Left ventricle myocardium inferior (tissue), 1 donor: ENCODE measurements at places on chromosomes 5 and 9. TPM values are rescaled to one million over a fixed set of nuclear protein-coding genes. Genes with fewer than 3 reads are reported as not detected.
A peak's percentile ranks its signal among the peaks of the same experiment; 100 is the strongest.

GRCh38 chr5:38670878-38671277, 114.4 kb upstream of the LIFR start:
- DNase-seq = no peak

GRCh38 chr9:96449845-96450612, at the start of gene HABP4:
HABP4 (plus strand) TSS chr9:96450169; CDS start chr9:96450280, 111 bp downstream.
- DNase-seq = peak; percentile 97

GRCh38 chr5:149631506-149631905, 50.2 kb downstream of the ARHGEF37 start:
- no peak for DNase-seq

DNA sequence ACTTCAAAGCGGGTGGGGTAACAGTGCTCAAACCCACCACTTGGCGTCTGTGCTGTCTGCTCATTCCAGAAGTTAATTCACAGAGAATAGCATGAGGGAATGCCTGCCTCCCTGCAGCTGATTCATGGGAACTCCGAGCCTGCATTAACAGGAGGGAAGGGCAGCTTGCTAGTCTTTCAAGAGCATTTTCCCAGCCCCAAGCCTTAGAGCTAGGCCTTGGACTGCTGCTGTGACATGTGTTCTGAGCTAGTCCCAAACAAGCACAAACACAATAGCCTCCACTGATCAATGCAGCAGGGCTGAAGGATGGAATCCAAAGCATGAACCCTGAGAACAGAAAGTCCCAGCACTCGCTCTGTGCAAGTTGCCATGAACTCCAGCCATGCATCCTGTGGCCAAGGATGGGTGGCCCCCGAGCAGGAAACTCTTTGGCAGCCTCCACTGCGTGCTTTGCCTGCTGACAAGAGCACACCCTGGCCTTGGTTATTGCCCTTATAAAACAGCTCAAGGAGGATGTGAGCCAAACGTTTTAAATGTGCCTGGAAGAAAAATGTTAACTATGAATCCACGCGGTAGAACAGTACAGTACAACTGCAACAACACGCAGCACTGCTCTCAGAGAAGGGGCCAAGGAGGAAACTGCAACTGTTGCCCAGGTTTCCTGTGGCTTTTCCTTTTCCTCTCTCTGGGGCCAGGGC, 653.1 kb upstream of the KLF4 start:
- DNase-seq = peak; percentile 84

- DNase-seq = no peak
Measured at GRCh38 chr5:132233081-132233480, 5.4 kb upstream of the P4HA2 start.

Gene TPPP
- total RNA-seq = 21.6 TPM

DNA sequence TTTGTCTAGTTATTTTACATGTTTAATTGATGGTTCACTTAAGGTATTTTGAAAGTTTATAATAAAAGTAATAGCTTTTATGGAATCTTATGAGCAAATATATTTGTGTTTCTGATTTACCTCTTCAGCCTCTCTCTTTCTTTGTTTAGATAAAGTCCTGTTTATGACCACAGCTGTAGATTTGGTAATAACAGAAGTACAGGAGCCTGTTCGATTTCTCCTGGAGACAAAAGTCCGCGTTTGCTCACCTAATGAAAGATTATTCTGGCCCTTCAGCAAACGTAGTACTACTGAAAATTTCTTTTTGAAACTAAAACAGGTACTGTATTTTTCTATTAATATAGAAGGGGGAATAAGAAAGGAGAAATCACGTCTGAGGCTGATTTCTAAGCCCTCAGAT, 35.0 kb upstream of the GPR21 start:
- DNase-seq = no peak

DNA sequence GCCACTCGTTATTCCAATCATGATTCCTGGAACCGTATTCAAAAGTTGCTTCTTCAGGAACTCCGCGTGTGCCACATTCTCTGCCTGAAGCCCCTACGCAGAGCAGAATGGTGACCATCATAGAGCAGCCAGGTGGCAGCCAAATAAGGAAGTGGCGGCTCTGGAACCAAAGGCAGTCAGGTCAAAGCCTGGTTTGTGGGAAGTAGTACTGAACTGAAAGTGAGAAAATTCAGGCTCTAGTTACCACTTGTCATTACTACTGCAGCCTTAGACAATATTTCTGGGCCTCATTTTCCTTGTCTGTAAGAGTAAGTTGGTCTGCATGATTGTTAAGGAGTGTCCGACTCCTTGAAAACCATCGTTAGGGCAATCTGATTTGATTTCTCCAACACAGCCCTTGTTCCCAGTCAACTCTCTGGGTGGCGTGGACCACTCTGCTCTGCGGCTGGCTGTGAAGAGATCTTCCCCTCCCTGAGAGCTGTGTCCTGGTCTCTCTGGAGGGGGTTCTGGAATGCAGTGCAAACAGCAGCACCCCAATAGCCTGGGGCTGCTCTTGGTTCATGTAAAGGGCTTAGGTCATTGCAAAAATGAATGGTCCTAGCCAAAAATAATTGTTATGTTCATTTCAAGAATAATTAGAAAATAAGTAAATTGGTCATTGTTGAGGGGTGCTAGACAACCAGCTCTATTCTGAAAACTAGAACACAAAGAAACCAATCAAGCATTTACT, 102.4 kb downstream of the MED27 start:
- DNase-seq = no peak

GRCh38 chr9:27340961-27341511, 44.1 kb upstream of the EQTN start:
- no peak for DNase-seq

Gene FRMD3
- total RNA-seq = 131 TPM

GRCh38 chr5:59328709-59329296, 564.7 kb downstream of the PDE4D start:
- peak; percentile 22 for DNase-seq

DNA sequence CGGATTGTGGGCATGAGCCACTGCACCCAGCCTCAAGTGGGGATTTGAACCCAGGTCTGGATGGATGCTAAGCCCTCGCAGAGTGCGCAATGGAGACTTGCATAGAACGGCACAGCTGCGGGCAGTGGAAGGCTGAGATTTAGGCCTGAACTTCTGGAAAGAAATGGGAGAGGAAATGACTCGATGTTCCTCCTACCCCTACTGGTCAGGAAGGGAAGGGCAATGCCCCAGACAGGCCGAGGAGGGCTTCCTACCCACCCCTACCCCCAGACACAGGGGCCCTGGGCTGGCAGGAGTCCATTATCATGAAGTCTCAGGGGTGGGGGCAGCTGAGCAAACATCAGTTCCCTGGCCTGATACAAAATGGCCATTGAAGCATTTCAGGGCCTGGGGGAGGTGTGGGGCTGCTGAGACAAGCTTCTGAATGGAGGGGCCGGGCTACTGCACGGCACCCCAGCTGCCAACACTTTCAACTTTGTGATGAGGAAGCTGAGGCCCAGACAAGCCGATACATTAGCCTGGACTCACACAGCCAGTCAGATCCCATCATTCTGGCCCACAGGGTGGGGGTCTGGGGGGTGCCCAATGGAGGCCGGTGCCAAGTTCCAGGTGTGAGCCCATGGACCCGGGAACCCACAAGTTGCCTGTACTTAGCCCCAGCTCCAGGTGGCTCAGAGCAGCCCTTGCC, 13.5 kb upstream of the WDR38 start:
- DNase-seq = no peak

GRCh38 chr5:107275333-107275732, 395.4 kb downstream of the EFNA5 start:
- DNase-seq = no peak

Gene KCTD16
- 0.08 TPM for total RNA-seq

DNA sequence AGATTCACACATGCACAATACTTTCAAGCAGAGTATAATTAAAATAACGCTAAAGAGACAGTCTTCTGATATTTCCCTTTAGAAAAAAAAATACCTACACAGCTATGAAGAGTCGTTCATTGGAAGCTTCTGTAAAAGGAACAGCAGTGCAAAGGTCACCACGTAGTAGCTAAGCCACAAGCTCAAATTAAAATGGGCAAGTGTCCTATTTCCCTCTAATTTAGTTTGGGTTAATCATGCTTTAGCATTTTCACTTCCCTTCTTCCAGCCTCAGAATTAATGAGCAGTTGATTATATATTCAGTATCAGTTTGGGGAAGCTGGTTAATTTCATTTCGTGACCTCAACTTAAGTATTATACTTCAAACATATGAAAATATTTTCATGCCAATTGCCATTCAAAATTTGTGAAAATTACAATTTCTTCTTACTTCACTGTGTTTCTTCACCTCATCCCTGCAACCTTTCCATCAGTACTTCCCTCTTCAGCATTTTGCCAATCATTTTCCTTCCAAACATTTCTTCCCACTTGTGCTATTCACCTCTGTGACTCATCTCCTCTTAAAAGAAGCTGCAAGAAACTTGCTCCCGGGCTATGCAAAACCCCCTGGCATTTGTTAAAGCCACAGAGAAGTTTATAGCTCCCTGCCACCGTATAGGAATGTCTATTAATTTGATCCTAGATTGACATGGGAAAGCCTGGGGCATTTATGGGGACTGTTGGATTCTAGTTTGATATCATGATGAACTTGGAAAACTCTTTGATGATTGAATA, 83.0 kb downstream of the DMRTA1 start:
- no peak for DNase-seq

DNA sequence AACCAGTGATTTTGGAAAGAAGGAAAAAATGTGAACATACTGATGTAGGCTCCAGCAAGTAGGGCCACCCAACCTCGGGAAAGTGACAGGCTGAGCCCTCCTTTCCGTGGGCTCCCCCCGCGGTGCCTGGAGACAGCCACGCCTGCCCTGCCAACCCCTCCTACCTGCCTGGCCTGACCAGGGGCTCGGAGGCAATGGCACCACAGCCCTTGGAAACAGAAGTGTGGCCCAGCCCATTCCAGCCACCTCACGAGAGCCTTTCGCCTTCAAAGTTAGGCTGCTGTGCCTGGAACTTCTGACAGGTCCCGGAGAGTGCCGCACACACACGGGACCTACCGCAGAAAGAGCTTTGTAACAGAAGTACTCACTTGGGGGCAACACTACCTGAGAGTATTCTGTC, 49.5 kb upstream of the LRRC14B start:
- DNase-seq = no peak

DNA sequence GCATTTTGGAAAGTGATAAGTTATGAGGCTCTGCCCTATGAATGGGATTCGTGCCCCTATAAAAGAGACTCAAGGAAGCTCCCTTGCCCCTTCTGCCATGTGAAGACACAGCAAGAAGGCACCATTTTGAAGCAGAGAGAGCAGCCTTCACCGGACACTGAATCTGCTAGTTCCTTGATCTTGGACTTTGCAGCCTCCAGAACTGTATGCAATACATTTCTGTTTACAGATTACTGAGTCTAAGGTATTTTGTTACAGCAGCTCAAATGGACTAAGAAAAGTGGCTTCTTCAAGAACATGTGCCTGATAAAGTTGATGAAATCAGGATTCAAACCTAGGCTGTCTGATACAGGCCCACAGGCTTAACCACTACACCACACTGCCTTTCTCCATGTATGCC, 131.6 kb upstream of the MAP3K1 start:
- no peak for DNase-seq

GRCh38 chr9:69204849-69205248, 30.8 kb downstream of the TJP2 start:
- DNase-seq = peak; percentile 25

- no peak for DNase-seq
Measured at GRCh38 chr9:76693912-76694311, 70.3 kb upstream of the PCA3 start.

DNA sequence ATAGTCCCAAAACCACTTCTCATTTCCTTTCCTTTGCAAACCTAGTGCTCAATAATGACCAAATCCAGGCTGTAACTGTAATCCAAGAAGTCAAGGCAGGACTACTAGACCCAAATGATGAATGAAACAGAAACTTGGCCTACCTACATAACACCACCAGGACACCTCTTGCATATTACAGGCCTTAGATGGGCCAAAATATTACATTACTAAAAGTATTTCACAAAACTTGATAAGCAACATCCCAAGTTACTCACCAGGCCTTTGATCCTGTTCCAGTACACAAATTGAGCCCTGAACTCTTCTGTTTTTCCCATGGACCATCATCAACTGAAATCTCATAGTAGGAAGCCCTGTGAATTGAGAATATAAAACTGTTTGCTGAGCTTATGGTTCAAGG, 34.8 kb downstream of the NADK2 start:
- DNase-seq = no peak

Gene SOX30
- 0.08 TPM for total RNA-seq

GRCh38 chr9:99593610-99594009, 228.1 kb upstream of the NR4A3 start:
- no peak for DNase-seq

Gene SPATA6L
- 0.96 TPM for total RNA-seq

Gene ECSCR
- total RNA-seq = 20.9 TPM

GRCh38 chr9:91119142-91119541, 242.6 kb downstream of the AUH start:
- DNase-seq = no peak

GRCh38 chr5:112576298-112576925, 157.3 kb upstream of the EPB41L4A start:
- no peak for DNase-seq

DNA sequence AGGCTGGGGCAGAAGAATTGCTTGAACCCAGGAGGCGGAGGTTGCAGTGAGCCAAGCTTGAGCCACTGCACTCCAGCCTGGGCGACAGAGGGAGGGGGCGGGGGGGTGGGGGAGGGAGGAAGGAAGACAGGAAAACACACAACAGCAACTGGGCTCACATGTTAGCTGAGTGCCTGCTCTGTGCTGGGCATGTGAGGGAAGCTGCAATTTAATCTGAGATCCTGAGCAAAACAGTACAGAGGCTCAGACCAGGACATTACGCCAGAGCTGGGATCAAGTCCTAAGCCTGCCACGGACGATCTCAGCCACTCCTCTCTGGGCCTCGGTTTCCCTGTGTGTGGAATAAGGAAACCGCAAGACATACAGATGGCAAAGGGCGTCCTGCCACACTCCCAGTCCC, 119.1 kb downstream of the VAV2 start:
- no peak for DNase-seq

DNA sequence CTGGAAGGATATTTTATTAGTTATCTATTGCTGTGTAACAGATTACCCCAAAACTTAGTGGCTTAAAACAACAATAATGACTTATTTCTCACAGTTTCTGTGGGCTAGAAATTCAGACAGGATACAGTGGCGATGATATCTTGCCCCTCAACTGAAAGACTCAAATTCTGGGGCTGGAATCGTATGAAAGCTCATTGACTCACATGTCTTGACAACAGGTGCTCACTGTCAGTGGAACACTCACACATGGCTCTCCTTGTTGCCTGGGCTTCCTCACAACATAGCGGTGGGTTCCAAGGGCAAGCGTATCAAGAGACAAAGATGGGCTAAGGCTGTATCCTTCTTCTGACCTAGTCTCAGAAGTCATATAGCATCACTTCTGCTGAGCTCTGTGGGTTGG, 3.7 kb upstream of the GNPDA1 start:
- DNase-seq = no peak

Gene LCN1
- total RNA-seq = not detected

DNA sequence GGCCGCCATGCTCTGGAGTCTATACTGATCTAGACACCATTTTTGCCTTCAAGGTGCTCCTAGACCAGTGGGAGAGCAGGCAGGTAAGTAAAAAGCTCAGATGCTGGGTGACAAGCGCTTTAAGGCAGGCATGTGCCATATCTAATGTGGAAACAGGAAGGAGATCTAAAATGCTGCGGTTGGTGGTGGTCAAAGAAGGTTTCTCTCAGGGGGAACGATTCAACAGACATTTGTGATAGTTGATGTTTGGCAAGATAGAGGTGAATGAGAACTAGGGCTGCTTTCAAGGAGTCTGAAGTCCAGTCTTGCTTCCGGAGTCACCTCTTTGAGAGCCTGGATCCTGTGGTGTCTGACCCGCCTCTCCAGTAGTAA, 146.2 kb upstream of the KLF4 start:
- DNase-seq = no peak
